T-helper 2 cell (primary cell): ENCODE measurements at places on chromosomes 12 and 14.

- DNase-seq = no peak
Measured at GRCh38 chr12:43362910-43363694, 188.9 kb downstream of the ADAMTS20 start.

- DNase-seq = no peak
Measured at GRCh38 chr12:75481013-75481705, 604 bp downstream of the GLIPR1 start.

GRCh38 chr12:106870116-106870515 lies 85.6 kb upstream of the TMEM263 start:
- DNase-seq = no peak

DNA sequence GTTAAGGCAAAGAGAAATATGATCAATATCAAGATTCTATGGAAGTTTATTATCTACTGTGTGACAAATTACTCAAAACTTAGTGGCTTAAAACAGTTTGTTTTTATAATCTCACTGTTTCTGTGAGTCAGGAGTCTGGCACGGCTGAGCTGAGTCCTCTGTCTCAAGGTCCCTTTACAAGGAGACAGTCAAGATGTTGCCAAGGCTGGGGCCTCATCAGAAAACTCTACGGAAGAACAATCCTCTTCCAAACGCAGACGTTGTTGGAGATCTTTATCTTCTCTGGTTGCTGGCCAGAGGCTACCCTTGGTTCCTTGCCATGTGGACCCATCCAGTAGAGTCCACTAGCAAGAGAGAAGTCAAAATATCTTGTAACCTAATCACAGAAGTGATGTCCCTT lies 100.6 kb upstream of the CCND2 start:
- no peak for DNase-seq

GRCh38 chr12:40107803-40108620 lies 2.1 kb upstream of the SLC2A13 start:
- DNase-seq = peak; percentile 31

DNA sequence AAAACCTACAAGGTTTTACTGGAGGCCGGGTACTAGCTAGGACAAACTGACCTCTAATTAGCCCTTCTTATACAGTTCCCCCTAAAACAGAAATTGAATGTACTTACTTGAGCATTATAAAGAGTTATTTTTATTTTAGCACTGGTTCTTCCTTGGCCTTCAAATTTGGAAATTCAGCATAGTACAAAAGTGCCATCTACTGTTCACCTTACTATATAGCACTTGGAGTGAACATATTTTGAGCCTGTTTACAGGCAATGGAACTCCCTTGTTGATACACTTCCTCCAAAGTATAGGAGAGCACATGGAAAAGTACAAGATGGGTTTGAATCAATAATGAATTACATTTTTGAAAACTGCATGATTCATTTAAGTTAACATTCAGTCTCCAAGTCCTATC lies 3.9 kb upstream of the POC1B start:
- DNase-seq = peak; percentile 66

GRCh38 chr12:98146487-98146886 lies 368.9 kb upstream of the TMPO start:
- DNase-seq = no peak

DNA sequence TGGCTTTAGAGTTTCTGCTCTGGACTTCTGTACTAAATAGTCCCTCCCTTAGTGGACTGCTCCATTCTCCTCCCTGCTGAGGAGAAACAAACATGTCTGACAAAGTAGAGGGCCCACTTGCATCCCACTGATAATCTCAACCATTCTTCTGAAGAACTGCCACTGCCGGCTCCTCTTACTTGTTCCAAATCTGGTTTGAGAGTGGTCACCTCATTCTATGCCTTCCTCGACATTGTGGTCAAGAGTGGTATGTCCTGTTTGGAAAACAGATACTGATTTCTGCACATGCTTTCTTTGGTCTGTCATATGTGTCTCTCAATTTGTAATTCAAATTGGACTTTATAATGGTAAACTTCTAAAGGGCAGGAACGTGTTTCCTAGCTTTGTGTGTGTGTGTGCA lies 36.3 kb upstream of the PLEKHA5 start:
- DNase-seq = no peak

DNA sequence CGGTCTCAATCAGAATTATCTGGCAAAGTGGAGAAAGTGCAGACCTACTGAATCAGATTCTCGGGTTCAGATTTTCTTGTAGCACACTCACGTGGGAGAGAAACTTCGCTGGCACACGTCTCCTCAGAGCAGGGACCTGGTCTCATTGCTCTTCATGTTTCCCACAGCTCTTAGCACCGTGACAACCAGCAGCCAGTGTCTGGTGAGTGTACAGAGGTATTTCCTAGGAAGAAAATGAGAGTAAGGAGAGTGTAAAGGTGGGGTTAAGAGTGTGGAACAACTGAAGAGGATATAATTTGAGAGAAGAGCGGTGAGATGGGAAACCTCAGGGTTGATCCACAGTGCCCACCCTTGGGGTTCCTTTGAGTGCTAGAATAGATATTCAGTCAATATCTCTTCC lies 89.2 kb downstream of the ARF6 start:
- no peak for DNase-seq

DNA sequence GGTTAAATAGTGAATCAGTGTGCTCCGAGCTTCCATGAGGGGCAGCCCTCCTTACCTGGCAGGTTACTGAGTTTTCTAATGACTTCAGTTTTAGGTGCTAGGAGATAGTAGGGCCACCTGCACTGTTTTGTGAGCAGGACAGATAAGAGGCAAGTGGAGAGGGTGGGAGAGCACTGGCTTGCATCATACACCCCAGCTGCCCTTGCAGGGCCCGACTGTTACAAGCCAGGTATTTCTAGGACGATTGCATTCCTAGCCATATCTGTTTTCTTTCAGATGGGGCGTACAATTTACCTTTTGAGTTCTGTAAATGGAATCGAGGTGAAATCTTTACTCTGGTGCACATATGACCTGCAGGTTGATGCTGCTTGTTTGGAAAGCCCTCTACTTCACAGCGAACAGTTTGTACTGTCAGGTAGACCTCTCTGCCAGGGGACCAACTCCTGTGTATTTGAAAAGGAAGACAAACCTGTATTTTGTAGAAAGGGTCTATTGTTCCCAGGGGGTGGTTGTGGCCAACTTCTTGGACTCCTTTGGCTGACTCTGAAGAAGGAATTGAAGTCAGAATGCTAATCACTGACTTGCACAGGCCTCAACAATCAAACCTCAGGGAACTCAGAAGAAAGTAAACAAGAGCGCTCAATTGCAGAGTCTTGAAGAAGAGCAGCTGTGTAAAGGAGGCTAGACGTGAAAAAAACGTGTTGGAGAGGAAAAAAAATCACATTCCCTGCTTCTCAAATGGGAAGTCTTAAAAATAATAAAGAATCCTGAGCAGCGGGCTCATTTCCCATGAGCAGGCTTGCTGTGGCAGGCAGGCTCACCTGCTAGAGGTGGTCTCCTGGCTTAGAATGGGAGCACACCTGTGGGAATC lies 57.3 kb downstream of the ETV6 start:
- DNase-seq = no peak
